GM12878 (cell line): ENCODE measurements at places on chromosomes 6 and 20. TPM values are rescaled to one million over a fixed set of nuclear protein-coding genes. Genes with fewer than 3 reads are reported as not detected.

TINAG gene
- 0.26 and 0.67 TPM in 2 replicates for polyA plus RNA-seq

RSPO4 gene
- polyA plus RNA-seq = not detected in 2 replicates

HCK gene
- 16.5 TPM in 2 replicates for polyA plus RNA-seq

FBXO9 gene
- 25.3 and 27.4 TPM in 2 replicates for polyA plus RNA-seq

DDO gene
- polyA plus RNA-seq = not detected in 2 replicates

PI3 gene
- not detected in 2 replicates for polyA plus RNA-seq

DNA sequence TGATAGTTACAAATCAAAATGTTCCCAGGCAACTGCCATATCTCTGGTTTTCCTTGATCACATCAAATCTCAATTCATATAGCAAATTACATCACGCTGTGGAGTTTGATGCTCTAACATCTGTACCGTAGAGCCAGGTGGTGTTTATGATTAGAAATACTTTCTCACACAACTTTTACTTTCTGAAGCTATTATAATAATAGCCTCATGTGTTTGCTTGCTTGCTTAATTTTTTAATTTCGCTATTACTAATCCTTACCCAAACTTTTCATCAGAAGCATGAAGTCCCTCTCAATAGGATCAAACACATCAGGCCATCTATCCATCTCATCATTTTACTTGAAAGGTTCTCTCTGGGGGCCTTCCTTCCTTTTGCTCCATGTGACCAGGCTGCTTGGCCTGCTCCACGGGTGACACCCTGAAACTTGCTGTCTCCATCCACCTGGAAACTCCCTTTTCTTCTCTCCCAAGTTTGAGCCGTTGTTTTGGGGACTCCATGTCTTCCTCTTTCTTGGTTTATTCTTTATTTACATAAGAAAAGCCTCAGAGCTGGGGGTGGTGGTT, 75.4 kb downstream of the ADAT2 start:
- no peaks in the 10 kb centered on the region for H3K36me3 ChIP-seq
- H3K4me1 ChIP-seq = peaks cover 16% of the 10 kb centered on the region; the same call in 1 of the 2 replicates
- H3K27ac ChIP-seq = peak overlapping the region; percentile 26
- no peak for DNase-seq
- H3K4me3 ChIP-seq = no peak overlapping the region

GRCh38 chr6:149060300-149060984, 257.1 kb upstream of the TAB2 start:
- no peaks in the 10 kb centered on the region for H3K36me3 ChIP-seq
- peak; percentile 90 for DNase-seq
- H3K27me3 ChIP-seq = no peaks in the 10 kb centered on the region
- peak overlapping the region; percentile 29 for H3K27ac ChIP-seq

DNA sequence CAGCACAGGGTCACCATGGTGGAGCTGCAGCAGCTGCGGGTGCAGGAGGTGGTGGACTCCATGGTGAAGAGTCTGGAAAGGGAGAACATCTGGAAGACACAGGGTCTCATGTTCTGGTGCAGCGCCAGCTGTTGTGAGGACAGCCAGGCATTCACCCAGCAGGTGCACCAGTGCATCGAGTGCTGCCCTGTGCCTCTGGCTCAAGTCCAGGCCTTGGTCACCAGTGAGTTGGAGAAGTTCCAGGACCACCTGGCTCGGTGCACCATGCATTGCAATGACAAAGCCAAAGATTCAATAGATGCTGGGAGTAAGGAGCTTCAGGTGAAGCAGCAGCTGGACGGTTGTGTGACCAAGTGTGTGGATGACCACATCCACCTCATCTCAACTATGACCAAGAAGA, 22.9 kb upstream of the RIPK1 start:
- H3K27ac ChIP-seq = no peak overlapping the region
- no peak for DNase-seq
- no peaks in the 10 kb centered on the region for H3K36me3 ChIP-seq
- H3K4me3 ChIP-seq = no peak overlapping the region
- H3K4me1 ChIP-seq = no peaks in the 10 kb centered on the region

GRCh38 chr6:163086624-163086920, 327.9 kb upstream of the QKI start:
- no peak for DNase-seq
- no peaks in the 10 kb centered on the region for H3K36me3 ChIP-seq
- H3K27ac ChIP-seq = no peak overlapping the region
- no peak overlapping the region for H3K4me3 ChIP-seq
- H3K4me1 ChIP-seq = no peaks in the 10 kb centered on the region

DNA sequence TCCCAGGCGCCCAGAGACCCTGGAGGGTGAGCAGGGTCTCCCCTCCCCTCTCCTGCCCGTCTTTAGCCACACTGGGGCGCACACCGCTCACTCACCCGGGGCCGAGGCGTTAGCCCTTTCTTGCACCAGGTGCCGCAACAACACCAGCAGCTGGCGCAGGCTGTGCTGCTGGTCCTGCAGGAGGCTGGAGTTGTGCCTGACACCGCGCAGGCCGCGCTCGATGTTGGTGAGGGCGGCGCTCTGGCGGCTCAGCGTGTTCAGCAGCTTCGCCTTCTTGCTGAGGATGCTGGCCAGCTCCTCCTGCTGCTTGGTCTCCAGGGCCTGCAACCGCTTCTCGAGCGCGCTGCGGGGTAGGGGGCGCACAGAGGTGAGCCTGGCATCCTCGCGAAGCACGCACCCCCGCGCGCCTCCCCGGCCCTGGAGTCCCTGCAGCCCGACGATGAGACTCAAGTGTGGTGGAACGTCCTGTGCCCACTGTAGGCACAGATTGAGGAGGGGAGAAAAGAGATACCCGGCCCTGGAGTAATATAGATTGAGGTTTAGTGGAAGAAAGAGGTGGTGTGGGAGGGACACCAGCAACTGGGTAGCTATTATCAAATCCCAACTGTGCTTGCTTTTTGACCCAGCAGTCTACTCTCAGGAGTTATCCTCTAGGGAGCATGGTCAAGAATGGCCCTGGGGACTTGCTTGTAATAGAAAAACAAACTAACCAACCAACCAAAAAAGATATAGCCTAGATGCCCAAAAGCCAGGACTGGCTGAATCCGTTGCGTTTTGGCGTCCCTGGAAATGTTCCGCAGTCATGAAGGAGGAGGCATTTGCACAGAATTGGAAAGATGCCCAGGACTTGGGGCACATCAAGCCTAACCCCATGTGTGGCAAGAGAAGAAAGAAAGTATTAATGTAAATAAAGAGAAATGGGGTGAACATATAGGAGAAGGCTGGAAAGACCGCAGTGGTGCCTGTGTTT, 30.9 kb downstream of the ANGPT4 start:
- no peak overlapping the region for H3K4me3 ChIP-seq
- no peak for DNase-seq
- no peaks in the 10 kb centered on the region for H3K36me3 ChIP-seq
- H3K27me3 ChIP-seq = no peaks in the 10 kb centered on the region
- H3K4me1 ChIP-seq = no peaks in the 10 kb centered on the region
- H3K27ac ChIP-seq = no peak overlapping the region

GRCh38 chr6:121678245-121678644, 242.8 kb downstream of the GJA1 start:
- H3K27me3 ChIP-seq = no peaks in the 10 kb centered on the region
- no peaks in the 10 kb centered on the region for H3K4me1 ChIP-seq
- H3K36me3 ChIP-seq = no peaks in the 10 kb centered on the region
- no peak for DNase-seq
- H3K27ac ChIP-seq = no peak overlapping the region

GRCh38 chr6:89287351-89288028, 27.6 kb downstream of the GABRR2 start:
- H3K4me3 ChIP-seq = no peak overlapping the region
- H3K27ac ChIP-seq = no peak overlapping the region
- no peaks in the 10 kb centered on the region for H3K36me3 ChIP-seq
- H3K4me1 ChIP-seq = peaks cover 6% of the 10 kb centered on the region
- H3K27me3 ChIP-seq = no peaks in the 10 kb centered on the region

GRCh38 chr20:38610521-38610920, 8.9 kb downstream of the ARHGAP40 start:
- H3K36me3 ChIP-seq = no peaks in the 10 kb centered on the region
- no peak overlapping the region for H3K4me3 ChIP-seq
- H3K27me3 ChIP-seq = no peaks in the 10 kb centered on the region
- no peaks in the 10 kb centered on the region for H3K4me1 ChIP-seq
- H3K27ac ChIP-seq = no peak overlapping the region
- DNase-seq = no peak

GRCh38 chr6:139825935-139826374, 451.5 kb upstream of the CITED2 start:
- no peaks in the 10 kb centered on the region for H3K27me3 ChIP-seq
- no peak overlapping the region for H3K4me3 ChIP-seq
- no peaks in the 10 kb centered on the region for H3K36me3 ChIP-seq
- no peaks in the 10 kb centered on the region for H3K4me1 ChIP-seq
- no peak overlapping the region for H3K27ac ChIP-seq

DNA sequence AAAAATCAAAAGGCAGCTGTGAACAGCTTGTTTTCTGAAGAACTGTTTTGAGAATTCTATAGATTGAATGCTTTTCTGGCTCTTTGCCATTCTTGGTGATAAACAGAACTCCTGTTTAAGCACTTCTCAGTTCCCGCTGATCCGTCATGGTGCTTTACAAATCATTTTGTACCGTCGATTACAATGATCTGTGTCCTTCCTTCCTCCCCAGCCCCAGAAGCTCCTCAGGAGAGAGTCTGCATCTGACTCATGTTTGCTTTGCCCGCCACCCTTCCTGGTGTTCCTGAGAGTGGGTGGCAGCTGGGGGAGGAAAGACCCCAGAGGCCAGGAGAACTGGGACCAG, 538.6 kb upstream of the MARCKS start:
- no peak overlapping the region for H3K4me3 ChIP-seq
- no peaks in the 10 kb centered on the region for H3K36me3 ChIP-seq
- H3K27me3 ChIP-seq = no peaks in the 10 kb centered on the region
- no peaks in the 10 kb centered on the region for H3K4me1 ChIP-seq

DNA sequence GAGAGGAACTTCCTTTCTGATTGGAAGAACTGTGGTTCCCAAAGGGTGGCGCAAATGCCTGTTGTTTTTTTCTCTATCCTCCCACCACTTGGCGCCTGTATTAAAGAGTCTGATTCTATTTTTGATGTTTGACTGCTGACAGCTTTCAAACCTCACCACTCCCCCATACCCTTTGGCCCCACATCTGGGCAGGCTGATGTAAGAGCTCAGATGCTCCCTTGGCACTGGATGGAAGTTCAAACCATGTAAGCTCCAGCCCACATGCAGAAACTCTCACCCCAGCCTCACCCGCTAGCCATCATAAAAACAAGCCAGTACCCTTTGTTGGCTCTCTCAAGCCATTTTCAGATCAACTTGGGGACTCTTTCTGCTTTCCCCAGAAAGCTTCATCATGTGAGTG, 20.0 kb upstream of the TMEM14A start:
- no peaks in the 10 kb centered on the region for H3K36me3 ChIP-seq
- H3K4me3 ChIP-seq = no peak overlapping the region
- no peak for DNase-seq
- H3K27me3 ChIP-seq = no peaks in the 10 kb centered on the region
- no peak overlapping the region for H3K27ac ChIP-seq

GRCh38 chr6:9540126-9540525, 874.7 kb downstream of the TFAP2A start:
- DNase-seq = no peak
- no peaks in the 10 kb centered on the region for H3K27me3 ChIP-seq
- H3K4me1 ChIP-seq = no peaks in the 10 kb centered on the region
- no peaks in the 10 kb centered on the region for H3K36me3 ChIP-seq

DNA sequence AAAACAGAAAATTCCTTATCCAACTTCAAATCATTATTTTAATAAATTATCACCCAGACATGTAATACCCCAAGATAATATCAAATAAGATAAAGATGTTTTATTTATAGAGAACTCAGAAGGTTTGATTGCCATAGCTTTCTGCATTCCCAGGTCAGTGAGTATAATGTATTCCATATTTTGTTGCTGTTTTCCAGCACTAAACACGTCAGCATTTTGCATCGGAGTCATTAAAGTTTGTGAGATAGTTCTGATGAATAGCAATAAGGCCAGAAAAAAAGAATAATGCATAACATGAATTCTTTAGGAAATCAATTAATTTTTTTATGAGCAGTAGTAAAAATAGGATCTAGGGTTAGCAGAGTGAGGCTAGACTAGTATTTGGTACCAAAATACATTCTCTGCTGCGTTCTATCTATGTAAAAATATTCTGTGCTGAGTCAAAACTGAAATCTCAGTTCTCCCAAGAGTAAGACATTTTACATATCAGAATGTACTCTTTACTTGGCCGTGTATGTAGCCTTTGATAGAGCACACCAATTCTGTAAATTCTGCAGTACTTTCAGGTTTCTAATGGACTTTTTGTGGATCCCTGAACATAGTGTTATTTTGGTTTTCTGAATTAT, 269.9 kb upstream of the AGPAT4 start:
- H3K4me1 ChIP-seq = no peaks in the 10 kb centered on the region
- H3K4me3 ChIP-seq = no peak overlapping the region
- H3K27ac ChIP-seq = no peak overlapping the region
- no peak for DNase-seq
- H3K36me3 ChIP-seq = no peaks in the 10 kb centered on the region
- no peaks in the 10 kb centered on the region for H3K27me3 ChIP-seq

DNA sequence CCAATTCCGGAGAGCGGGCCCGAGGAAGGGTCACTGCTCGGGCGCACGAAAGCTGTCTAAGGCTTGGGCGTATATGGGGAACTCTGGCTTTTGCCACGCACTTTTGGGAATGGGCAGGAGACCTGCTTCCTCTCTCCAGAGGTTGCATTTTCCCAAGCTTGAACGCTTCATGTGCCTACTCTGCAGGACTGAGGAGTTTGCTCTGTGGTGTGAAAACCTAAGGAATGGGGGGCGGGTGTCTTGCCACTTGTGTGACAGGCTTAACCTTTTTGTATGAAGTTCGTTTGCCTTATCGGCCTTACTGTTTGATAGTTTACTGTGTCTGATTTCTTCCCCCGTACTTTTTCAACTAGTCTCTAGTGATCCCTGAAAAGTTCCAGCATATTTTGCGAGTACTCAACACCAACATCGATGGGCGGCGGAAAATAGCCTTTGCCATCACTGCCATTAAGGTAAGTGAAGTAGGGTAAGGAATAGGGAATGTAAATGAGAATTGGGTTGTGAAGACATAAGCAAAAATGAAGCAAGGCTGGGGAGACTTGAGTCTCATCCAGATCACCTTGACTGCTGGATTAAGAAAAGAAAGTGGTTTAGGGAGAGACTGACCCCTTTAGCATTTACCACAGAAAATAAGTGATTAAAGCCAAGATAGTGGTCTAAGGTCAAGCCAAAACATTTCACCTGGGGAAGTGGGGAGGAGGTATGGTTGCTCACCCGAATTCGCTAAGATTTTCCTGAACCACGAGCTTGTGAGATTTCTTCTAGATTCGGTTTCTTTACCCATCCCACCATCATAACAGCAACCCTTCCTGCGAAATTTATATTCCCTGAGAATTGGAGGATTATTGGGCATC, 627 bp downstream of the RPS18 start:
- H3K4me3 ChIP-seq = peak overlapping the region; percentile 87
- H3K27me3 ChIP-seq = no peaks in the 10 kb centered on the region
- DNase-seq = no peak
- peaks cover 18% of the 10 kb centered on the region for H3K4me1 ChIP-seq
- peak overlapping the region; percentile 97 for H3K27ac ChIP-seq
- H3K36me3 ChIP-seq = peaks cover 24% of the 10 kb centered on the region

DNA sequence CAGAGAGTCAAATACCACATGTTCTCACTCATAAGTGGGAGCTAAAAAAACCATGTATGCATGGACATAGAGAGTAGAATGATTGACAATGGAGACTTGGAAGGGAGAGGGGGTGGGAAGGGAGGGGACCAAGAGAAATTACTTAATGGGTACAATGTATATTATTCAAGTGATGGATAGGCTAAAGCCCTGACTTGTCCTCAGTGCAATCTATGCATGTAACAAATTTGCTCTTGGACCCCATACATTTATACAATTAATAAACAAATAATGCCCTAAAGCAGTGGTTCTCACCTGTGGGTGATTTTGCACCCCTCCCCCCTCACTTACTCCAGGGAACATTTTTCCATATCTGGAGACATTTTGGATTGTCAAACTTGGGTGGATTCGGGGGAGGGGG, 33.5 kb upstream of the NEDD9 start:
- H3K4me3 ChIP-seq = no peak overlapping the region
- H3K27ac ChIP-seq = no peak overlapping the region
- H3K4me1 ChIP-seq = no peaks in the 10 kb centered on the region
- no peak for DNase-seq
- no peaks in the 10 kb centered on the region for H3K36me3 ChIP-seq
- no peaks in the 10 kb centered on the region for H3K27me3 ChIP-seq
